ENCODE measurements at places on chromosomes 1 and 21. TPM values are rescaled to one million over a fixed set of nuclear protein-coding genes. Genes with fewer than 3 reads are reported as not detected.

The NBPF20 gene
- 2.4 TPM for total RNA-seq

The BTBD8 gene
- total RNA-seq = 17.0 TPM

The FMO4 gene
- 7.3 TPM for total RNA-seq

The SLAMF7 gene
- total RNA-seq = 0.33 TPM

The MTARC1 gene
- 96.5 TPM for total RNA-seq

The IQGAP3 gene
- 0.33 TPM for total RNA-seq

The FRRS1 gene
- total RNA-seq = 10.4 TPM
